ENCODE measurements at places on chromosomes 13 and 19. TPM values are rescaled to one million over a fixed set of nuclear protein-coding genes. Genes with fewer than 3 reads are reported as not detected.

The PSG6 gene
- not detected for total RNA-seq

The IRS2 gene
- total RNA-seq, result 16.3 TPM

The ZNF225 gene
- total RNA-seq, result 3.3 TPM

The CCNA1 gene
- 0.38 TPM for total RNA-seq

The GRK1 gene
- total RNA-seq, result not detected

The PGLYRP1 gene
- total RNA-seq, result not detected

The VASP gene
- total RNA-seq, result 35.6 TPM

The ZNF610 gene
- 3.3 TPM for total RNA-seq

The TIMM29 gene
- 14.7 TPM for total RNA-seq

The ZNF486 gene
- total RNA-seq, result 2.1 TPM

The PVR gene
- 38.4 TPM for total RNA-seq

The ZNF71 gene
- total RNA-seq, result 6.8 TPM

The SLC10A2 gene
- total RNA-seq, result not detected

DNA sequence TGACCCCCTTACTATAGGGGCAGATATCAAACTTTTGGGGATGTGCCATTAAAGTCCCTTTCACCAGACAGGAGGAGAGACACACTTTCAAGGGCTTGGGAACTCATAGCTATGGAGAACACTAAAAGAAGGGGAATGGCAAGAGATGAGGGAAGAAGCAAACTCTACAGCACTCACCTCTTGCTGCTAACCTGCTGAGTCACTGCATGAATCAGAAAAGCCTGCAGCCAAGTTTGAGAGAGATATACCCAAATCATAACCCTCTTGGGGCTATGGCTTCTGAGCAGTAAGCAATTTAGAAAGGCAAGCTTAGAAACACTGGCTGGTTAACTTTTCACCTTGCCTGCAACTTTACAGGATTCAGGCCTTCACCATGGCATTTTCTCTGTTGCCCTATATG, 1028.0 kb downstream of the UQCRFS1 start:
- H3K4me3 ChIP-seq, result no peak overlapping the region
- H3K27ac ChIP-seq, result no peak overlapping the region

DNA sequence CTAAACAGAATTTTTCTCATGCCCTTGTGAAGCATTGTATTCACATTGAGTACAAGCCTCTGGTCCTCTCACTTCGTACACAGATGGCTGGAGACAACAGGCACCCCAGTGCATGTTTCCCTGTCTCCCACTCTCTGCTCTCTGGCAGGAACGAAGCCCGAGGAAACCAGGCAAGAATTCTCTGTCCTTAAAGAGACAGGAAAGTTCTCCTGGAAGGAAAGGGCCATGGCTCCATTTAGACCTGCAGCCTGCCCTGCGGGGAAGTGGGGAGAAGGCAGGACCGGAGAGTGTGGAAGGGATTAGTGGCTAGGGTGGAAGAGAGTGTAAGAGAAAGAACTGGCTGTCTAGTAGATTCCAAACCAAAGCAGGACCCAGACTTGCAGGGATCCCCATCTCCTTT, 15.5 kb upstream of the AMER2 start:
- no peak for DNase-seq
- no peak overlapping the region for H3K4me3 ChIP-seq
- H3K27me3 ChIP-seq, result no peaks in the 10 kb centered on the region
- H3K4me1 ChIP-seq, result no peaks in the 10 kb centered on the region

GRCh38 chr13:27851096-27851850, 59.0 kb downstream of the GSX1 start:
- no peak overlapping the region for H3K27ac ChIP-seq
- DNase-seq, result no peak

- no peaks in the 10 kb centered on the region for H3K27me3 ChIP-seq
- H3K4me3 ChIP-seq, result no peak overlapping the region
- peak overlapping the region; percentile 80 for H3K27ac ChIP-seq
- no peaks in the 10 kb centered on the region for H3K36me3 ChIP-seq
- DNase-seq, result no peak
Observed at GRCh38 chr13:33206425-33206824, 79.1 kb downstream of the STARD13 start.

- H3K27me3 ChIP-seq, result no peaks in the 10 kb centered on the region
- H3K4me1 ChIP-seq, result no peaks in the 10 kb centered on the region
- H3K36me3 ChIP-seq, result no peaks in the 10 kb centered on the region
Observed at GRCh38 chr13:42950181-42950580, 41.9 kb downstream of the EPSTI1 start.

DNA sequence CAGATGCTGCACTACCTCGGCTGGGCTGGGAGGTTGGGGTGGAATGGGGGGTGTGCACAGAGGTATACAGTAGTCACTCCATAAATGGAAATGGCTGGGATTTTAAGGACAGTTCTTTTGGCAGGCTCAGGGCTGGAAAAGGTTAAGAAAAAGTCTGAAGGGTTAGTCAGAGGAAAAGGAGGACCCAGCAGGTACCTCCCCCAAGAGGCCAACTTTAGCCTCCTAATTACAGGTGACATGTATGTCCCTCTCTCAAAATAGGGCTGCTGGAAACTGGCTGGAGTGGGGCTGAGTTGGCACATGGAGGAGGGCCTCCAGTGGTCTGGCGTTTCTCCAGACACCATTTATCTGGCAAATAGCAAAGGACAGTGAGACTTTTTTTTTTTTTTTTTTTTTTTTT, 994 bp downstream of the CCDC194 start:
- H3K36me3 ChIP-seq, result no peaks in the 10 kb centered on the region
- no peak overlapping the region for H3K27ac ChIP-seq
- H3K4me3 ChIP-seq, result no peak overlapping the region

- no peaks in the 10 kb centered on the region for H3K36me3 ChIP-seq
- H3K27ac ChIP-seq, result no peak overlapping the region
- DNase-seq, result no peak
- H3K4me1 ChIP-seq, result no peaks in the 10 kb centered on the region
Observed at GRCh38 chr13:76950101-76950500, 1.8 kb downstream of the ACOD1 start.

DNA sequence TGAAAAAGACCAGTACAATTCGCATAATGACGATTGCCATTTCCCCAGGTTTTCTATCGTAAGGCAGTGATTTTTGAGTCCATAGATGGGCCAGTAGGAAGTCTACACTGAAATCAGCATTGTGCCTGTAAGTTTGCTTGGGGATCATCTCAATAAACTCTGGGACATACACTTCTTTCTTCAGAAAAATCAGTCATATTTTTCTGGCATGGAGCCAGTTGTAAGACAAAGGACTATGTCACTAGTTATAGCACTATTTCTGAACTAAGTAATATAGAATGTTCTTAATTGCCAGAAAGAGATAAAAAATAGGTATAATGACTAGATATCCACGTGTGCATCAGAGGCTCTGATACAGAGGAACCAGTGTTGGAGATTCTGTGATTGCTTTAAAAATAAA, 243.5 kb downstream of the LMO7 start:
- H3K36me3 ChIP-seq, result no peaks in the 10 kb centered on the region
- H3K4me3 ChIP-seq, result no peak overlapping the region
- H3K27me3 ChIP-seq, result no peaks in the 10 kb centered on the region
- no peak overlapping the region for H3K27ac ChIP-seq

DNA sequence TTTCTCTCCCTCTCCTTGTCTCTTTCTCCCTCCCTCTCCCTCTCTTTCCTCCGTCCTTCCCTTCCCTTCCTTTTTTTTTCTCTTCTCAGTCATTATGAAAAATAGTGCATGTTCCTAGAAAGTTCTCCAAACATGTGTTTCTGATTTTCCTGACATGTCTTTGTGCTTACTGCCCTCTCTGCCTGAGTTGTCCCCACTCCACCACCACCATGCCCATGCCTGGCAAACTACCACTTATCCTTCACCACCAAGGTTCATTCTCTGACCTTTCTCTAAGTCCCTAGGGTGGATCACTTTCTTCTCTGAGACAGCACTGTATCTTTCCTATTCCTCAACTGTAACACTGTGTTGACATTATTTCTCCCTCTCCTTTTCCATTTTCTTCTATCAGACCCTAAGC, 98.2 kb downstream of the LACC1 start:
- H3K4me1 ChIP-seq, result no peaks in the 10 kb centered on the region
- H3K27ac ChIP-seq, result no peak overlapping the region
- no peaks in the 10 kb centered on the region for H3K36me3 ChIP-seq

DNA sequence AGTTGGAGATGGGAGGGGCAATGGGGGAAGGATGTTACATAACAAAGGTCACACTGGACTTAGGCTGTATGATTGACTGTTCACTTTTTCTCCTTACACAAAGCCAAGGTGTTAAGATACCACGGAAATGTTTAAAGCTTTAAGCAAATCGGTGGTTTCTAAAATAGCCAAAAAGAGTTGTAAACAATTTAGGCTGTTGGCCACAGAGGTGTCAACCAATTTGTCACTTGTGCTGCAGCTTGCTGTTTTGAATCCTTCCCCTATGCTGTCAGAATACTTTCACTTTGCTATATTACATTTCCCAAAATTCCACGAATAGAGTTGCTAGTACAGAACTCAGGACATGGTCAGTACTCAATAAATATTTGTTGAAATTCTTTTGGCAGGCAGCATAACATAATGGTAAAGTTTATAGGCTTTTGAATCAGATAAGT, 149.3 kb downstream of the VWA8 start:
- peaks cover 13% of the 10 kb centered on the region for H3K4me1 ChIP-seq
- H3K27me3 ChIP-seq, result no peaks in the 10 kb centered on the region
- H3K27ac ChIP-seq, result peak overlapping the region; percentile 45
- H3K36me3 ChIP-seq, result no peaks in the 10 kb centered on the region
- H3K4me3 ChIP-seq, result no peak overlapping the region

Data from heart right ventricle (tissue), 16 donors.